Stimulated activated CD4-positive, alpha-beta T cell treated with anti-CD3 and anti-CD28 coated beads, Interleukin-1b, Interleukin-23, amount 100 ng/mL, for 24 hours (primary cell): ENCODE measurements at places on chromosomes 11 and 22.

- DNase-seq: no peak
Observed at GRCh38 chr11:107547961-107548360, 17.6 kb downstream of the ALKBH8 start.

- no peak for DNase-seq
Observed at GRCh38 chr11:11731311-11732083, 109.7 kb upstream of the GALNT18 start.

DNA sequence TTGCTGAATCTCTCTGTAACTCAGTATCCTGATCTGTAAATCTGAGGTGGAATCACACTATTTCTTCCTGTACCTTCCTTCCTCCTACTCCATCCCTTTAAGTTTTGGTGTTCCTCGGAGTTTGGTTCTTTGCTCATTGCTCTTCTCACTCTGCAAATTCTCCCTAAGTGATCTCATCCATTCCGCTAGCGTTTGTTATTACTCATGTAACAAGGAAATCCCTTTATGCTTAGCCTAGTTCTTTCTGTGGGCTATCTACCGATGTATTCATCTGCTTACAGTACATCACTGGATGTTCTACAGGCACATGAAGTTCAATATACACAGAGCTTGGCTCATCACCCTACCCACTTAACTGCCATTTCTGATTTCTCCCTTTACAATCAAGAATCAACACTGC lies 1.6 kb upstream of the CEP295 start:
- no peak for DNase-seq

GRCh38 chr11:73530109-73530508 lies 67.8 kb downstream of the FAM168A start:
- DNase-seq: no peak

DNA sequence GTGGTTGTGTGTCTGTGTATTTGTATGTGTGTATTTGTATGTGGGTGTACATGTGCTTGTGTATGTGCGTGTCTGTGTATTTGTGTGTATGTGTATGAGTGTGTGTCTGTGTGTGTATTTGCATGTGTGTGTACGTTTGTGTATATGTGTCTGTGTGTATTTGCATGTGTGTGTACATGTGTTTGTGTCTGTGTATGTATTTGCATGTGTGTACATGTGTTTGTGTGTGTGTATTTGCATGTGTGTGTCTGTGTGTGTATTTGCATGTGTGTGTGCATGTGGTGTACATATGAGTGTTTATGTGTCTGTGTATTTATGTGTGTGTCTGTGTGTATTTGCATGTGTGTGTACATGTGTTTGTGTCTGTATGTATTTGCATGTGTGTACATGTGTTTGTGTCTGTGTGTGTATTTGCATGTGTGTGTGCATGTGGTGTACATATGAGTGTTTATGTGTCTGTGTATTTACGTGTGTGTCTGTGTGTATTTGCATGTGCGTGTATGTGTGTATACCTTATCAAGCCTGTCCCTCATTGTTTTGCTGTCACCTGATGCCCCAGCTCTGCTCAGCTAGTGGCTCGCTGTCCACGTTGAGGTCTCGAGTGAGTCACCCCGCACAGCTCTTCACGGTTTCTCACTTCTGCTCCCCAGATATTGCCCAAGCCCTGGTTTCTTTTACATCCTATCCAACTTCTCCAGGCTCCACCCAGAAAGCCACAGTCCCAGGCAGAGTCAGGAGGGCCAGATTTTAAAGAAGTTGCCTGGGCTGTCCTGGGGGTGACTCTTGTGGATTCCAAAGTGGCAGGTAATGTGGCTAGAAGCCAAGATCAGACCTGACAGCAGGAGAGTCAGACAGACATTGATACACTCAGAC lies 15.2 kb downstream of the MB start:
- no peak for DNase-seq

- no peak for DNase-seq
Observed at GRCh38 chr11:107017433-107018218, 650 bp downstream of the GUCY1A2 start.

DNA sequence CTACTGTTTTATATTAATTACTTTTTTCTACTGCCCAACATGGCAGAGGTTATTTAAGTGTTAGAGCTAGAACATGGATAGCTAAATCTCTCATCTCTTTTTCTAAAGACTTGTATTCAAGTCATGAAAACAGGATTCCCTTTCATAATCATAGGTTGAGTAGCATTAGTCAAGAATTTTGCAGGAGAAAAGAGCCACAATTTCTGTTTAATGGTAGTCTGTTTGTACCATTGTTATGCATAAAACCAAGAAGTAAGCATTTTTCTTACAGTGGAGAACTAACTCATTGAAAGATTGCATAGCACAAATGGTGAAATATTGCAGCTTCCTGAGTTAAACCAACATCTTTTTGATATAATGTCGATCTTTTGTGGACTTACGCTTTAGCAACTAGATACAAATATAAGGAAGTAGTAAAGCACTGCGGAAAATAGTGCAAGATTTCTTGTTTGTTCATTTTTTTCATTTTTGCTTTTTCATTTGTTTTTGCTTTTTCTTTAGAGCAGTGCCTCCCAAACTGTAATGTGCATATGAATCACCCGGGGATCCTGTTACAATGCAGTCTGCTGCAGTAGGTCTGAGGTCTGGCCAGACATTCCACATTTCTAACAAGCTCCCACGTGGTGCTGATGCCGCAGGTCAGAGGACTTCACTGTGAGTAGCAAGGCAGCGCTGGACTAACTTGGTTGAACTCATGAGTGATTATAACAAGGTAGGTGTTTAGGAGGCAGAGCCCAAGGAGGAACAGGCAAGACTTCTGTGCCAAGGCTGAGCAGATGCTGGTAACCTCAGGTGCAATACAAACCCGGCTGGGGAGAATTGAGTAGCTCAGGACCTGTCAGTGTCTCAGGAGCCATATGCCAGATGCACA lies 4.6 kb downstream of the ETS1 start:
- no peak for DNase-seq

GRCh38 chr11:11499300-11499699 lies 122.5 kb downstream of the GALNT18 start:
- no peak for DNase-seq

- DNase-seq: no peak
Observed at GRCh38 chr11:80173371-80174136, 732.7 kb upstream of the TENM4 start.

DNA sequence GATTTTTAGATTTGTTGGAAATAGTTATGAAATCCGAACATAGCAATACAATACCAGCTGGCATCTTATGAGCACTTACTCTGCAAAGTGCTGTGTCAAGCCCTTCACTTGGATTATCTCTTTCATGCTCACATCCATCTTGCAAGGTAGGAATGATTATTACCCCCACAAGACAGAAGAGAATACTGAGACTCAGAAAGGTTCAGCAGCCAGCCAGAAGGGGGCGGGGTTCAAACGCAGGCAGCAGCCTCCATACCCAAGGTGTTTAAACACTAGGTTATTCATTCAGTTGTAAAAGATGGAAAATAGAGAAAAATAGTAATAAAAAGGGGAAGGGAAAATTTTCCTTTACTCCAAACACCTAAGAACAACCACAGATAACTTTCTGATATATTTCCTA lies 158.5 kb downstream of the CCDC34 start:
- peak; percentile 1 for DNase-seq

DNA sequence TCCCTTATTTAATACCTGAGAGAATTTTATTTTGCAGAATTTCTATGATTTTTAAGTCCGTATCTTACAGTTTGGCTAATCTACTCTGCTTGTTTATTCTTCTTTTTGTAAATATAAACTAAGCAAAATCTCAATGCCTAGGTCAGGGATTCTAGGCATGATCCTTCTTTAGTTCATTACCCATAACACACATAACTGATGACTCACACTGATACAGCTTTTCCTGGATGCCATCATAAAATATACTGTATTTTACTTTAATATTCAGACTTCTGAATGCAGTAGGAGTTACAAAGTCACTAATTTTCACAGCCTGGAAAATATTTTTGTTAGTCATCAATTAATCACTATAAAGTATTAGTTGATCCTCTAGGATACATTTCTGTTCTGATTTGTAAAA lies 898.2 kb upstream of the RAG2 start:
- no peak for DNase-seq

GRCh38 chr11:638631-639331 lies 1.7 kb downstream of the DRD4 start:
- DNase-seq: no peak

GRCh38 chr11:58222721-58223120 lies 6.0 kb downstream of the OR10Q1 start:
- DNase-seq: no peak

DNA sequence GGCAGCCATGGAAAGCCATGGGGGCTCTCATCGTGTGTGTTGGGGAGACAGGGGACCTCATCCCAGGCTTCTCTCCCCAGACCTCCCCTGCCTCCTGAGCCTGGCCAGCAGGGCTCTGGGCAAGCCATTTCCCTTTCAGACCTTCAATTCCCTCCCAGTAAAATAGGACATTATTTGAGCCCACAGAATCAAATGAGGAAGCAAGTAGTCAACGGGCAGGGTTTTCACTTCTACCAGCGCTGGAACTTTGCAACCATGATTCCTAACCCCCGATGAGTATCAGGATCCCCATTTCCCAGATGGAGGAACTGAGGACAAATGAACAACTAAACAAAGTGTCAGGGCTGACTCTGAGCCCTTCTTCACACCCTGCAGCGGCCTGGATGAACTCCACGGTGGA lies 48.9 kb upstream of the TCF20 start:
- DNase-seq: no peak

- DNase-seq: no peak
Observed at GRCh38 chr22:27875951-27876350, 43.1 kb downstream of the PITPNB start.

GRCh38 chr11:117513666-117514065 lies 186.0 kb downstream of the CEP164 start:
- DNase-seq: no peak

DNA sequence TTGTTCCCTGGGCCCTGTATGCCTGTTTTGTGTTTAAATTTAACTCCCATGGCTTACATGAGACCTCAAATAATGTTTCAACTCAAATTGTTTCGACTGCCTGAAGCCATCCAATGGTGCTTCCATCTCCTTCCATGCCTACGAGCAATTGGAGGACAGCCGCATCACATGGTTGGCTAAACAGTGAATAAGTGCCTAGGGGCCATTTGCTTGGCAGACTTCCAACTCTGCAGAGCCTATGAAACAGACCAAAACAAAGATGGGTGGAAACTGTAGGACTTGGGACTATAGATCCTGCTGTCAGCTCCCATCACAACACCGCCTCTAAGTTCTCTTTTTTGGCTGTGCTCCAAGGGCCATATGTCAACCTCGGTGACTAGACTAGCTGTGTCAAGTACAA lies 84.1 kb downstream of the PARVA start:
- no peak for DNase-seq

DNA sequence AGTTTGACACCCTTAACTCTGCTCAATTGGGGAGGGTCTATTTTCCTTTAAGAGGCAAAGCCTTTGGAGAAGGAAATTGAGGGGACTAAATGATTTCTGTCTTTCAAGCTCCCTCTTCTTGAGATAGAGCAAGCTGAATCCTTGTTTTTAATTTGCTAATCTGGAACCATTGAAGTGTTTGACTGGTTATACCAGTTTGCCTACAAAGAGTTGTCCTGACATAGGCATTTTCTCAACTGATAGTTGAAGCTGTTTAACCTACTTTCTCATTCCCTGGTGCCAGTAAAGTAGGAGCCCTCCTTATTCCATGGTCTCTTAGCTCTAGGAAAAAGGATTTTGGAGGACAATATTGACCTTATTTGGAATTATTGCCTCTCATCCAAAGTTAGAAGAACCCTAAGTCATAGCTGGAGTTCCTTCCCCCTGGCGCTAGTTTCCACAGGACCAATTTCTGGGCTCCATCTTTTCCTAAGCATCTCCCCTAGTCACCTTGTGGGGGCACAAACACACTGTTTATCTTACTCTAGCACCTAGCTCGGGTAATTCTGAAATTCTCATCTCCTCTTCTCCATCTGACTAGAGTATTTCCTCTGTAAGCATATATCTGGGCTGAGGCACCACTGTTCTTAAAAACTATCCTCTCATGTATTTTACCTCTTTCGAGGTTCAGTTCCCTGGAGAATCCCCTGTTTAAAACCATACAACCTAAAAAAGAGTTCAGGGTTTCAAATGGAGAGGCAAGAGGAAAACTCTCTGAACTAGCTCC lies 7.4 kb downstream of the ZDHHC5 start:
- no peak for DNase-seq

- no peak for DNase-seq
Observed at GRCh38 chr11:14756349-14756748, 112.7 kb downstream of the PDE3B start.

DNA sequence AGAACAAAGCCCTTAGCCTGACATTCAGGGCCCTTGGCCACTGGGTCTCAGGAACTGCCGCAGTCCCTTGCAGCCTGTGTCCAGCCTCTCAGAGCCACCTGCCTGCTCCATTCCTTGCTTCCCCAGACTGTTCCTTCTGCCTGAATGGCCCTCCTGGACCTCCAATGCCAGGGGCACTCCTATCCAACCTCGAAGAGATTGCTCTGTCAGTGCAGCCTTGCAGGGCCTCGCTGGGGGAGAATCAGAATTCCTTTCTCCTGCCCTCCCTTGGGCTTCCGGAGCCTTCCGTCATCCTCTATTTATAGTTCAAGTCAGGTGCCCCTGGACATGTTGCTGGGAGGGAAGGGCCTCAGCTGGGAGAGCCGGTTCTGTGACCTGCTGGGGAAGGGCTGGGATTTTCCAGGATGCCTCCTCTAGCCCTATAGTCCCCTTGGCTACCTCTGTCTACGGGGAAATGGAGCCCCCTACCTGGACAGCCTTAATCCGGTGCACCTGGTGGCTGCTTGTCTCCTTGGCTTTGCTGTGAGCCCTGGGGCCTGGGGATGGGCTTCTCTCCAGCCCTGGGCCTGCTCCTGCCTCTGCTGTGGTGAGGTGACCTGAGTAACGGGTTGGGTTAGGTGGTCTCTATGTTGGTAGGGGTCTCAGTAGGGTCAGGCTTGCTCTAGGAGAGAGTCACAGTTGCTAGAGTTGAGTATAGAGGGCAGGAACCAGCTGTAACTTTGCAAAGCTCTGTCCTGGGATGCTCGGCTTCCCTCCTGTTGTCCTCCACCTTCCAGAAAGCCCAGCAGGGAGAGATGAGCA lies 45.9 kb upstream of the SYT7 start:
- DNase-seq: no peak

DNA sequence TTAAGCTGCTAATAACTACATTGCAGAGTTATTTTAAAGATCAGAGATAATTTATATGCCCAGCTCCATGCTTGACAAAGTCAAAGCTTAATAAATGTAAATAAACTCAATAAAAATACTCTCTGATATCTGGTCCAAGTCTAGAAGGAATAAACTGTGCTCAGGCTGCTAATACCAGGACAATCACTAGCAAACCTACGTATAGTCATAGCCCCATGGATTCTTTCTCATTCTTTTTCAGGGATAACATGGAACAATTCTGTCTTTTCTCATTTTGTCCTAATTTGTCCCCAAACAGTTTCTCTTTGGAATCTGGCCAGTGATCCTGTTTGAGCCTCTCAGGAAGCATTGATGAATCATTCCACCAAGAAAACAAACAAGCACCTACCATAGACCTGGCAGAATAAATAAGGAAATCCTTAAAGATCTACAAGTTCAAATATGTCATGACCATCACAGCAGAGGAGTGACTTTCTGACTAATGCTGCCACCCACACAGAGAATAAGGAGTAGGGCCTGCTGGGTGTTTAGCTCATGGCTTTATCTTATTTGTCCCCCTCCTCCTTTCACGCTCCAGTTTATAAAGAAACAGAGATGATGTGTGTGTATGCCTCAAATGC lies 14.1 kb upstream of the B3GNT6 start:
- DNase-seq: no peak

- peak; percentile 58 for DNase-seq
Observed at GRCh38 chr11:6419009-6419631, at the start of gene APBB1. Gene APBB1, minus strand, starts transcription at chr11:6419094. Its CDS starts 7,747 bp downstream, at chr11:6411347.
